Chondrocyte (in vitro differentiated cells): ENCODE measurements at places on chromosomes 1 and 21.

DNA sequence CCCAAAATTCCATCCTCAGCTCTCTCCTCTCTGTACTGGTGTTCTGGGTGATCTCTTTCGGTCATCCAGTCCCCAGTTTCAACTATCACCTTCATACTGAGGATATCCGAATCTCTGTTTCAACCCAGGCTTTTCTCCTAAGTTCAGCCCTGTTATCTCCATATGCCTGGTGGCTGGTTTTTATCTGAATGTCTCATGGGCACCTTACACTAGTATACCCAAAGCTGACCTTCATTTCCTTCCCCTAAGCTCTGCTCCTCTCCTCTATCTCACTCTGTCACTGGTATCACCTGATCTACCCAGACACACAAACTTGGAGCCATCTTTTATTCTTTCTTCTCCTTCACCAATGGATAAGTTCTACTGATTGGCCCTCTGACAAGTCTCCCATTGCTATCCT lies 53.0 kb downstream of the LRRC71 start:
- DNase-seq, result no peak

GRCh38 chr1:15676688-15677661 lies 7.1 kb upstream of the PLEKHM2 start:
- no peak for DNase-seq

DNA sequence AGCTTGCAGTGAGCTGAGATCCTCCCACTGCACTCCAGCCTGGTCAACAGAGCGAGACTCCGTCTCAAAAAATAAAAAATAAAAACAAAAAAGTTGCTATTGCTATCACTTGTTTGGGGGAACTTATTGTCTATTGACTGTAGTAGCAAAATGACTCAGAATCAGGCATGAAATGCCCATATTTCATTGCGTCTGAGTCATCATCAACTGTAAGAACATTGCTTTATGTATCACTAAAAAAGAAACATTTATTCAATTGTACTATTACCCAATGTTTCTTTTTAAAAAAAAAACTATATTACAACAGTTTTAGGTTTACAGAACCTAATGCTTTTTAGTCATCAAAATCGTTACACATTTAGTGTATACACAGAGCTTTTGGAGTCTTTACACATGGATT lies 91.0 kb upstream of the FMN2 start:
- no peak for DNase-seq

- DNase-seq, result no peak
These were observed 164.6 kb downstream of the KCTD3 start for GRCh38 chr1:215731699-215732098.

- peak; percentile 80 for DNase-seq
These were observed 26.8 kb upstream of the TMEM52 start for GRCh38 chr1:1945782-1946393.

DNA sequence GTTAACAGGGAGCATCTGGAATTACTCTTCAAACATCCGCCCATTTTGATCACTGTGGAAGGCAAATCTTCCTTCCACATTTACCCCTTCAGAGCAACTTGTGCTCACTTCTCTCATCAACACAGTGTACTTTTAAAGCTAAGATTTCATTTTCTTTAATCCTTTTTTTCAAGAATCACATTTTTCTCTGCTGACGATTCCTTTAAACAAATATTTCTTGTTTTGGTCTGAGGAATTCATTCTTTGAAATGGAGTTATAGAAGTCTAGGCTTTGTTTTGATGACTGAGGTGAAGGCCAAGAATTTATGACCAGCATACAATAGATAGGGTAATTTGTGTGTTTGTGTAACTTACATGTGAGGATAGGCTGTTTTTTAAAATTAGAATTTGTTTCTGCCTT lies 25.6 kb downstream of the LRRC42 start:
- no peak for DNase-seq

- no peak for DNase-seq
These were observed 12.0 kb upstream of the RHBG start for GRCh38 chr1:156356875-156357534.

DNA sequence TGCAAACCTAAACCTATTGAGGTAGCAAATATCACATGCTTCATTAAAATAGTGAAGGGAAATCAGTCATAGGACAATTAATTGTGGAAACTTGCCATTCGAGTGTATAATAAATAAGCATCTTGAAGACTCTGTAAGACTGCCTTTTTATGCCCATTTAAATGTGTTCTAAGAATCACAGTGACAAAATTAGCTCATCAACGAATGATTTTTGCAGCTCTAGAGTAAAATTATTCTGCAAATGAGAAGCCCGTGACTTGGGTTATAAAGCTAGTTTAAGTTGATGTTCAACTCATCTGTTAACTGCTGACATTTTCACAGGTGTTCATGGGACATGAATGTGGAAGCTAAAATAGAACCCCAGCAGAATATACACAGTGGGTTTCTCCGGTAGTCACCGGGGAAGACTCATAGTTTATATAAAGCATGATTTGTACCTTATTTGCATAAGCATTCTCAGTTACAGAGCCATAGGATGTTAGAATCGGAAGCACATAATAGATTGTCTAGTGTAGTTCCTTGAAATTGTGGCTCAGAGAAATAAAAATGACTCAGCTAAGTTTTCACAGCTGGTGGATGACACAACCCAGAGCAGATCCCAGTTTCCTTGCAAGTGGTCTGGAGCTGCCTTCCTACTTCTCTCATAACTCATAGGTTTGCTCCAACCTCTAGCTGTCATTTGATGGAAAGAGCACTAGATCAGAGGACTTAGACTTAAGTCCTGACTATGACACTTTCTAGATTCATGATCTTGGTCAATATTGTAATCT lies 107.3 kb downstream of the UCHL5 start:
- DNase-seq, result no peak

DNA sequence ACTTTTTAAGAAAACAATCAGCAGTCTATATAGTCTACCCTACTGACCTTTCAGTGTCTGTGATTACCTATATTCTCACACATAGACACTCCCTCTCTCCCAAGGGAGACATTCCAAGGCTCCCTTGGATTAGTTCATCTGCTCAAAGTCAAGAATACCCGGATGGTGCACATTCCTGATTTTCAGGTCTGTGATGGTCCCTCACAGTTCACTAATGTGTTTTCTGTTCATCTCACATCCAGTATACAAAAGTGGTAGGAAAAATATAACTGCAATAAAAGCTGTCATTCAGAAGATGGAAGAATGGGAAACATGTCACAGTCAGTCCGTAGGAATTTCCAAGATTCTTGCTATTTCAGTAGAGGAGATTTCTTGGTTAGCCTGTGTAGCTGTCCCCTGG lies 224.1 kb upstream of the CACYBP start:
- no peak for DNase-seq

- no peak for DNase-seq
These were observed 18.7 kb upstream of the ABCD3 start for GRCh38 chr1:94399453-94399852.

DNA sequence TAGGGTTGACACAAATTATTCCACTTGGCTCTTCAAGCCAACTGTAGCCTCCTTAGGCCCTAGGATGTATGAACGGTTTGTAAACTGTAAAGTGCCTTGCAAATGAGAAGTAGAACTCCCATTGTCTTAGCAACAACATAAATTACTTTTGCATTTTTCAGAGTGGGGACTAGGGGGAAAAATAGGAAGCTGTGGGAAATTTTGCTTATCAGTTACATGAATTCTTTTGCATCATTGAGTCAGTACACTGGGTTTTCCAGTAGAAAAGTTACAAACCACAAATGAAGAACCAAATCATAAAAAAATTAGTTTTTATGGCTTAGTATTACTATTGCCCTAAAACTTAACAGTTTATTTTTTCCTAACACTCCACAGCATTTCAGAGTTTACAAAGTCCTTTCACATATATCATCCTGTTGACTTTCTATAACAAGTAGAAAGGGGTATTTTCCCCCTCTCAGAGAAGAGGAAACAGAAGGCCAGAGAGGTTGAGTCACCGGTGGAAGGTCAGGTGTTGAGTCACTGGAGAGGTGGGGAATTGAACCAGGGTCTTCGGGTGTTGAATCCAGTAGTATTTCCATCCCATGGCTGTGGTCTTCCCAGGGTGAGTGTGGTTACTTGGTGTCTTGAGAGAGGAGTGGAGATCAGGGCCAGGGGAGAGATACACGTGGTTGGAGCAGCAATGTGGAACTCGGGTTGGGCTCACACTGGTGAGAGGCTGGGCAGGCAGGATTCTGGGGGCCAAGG lies 71.9 kb upstream of the USP24 start:
- DNase-seq, result no peak

DNA sequence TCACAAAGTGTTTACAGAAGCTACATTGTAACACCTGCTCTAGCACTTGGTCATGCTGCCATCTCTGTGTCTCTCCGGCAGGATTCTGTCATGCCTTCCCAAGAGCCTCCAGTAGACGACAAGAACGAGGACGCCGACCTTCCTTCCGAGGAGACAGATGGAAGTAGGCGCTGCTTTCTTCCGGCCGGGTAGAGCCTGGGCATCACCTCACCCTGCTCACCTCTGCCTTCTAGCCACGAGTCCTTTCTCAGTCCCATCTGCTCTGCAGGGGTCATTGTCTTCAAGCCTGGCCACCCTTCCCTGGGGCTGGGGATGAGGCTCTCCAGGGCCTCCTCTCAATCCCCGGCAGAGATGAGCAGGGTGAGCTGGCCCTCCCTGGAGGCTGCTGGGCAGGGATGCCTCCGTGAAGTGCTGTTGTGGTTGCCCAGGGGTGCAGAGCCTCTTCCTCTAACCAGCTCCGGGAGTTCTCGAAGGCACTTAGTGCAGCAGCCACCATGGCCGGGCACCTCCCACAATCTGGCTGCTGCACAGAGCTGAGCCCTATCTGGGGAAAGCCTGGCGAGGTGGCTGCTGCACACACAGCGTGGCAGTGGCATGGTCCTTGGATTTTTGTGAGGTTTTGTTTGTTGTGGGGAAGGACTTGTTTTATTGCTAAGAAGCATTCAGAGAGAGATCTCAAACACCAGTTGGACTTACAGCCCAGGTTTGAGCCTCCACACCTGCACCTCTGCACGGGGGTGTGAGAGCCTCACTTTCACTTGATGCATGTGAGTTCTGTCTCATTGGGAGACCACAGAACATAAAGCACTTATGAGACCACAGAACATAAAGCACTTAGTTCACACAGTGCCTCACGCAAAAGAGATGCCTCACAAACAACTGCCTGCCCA lies 48.4 kb downstream of the FAAP20 start:
- peak; percentile 76 for DNase-seq

DNA sequence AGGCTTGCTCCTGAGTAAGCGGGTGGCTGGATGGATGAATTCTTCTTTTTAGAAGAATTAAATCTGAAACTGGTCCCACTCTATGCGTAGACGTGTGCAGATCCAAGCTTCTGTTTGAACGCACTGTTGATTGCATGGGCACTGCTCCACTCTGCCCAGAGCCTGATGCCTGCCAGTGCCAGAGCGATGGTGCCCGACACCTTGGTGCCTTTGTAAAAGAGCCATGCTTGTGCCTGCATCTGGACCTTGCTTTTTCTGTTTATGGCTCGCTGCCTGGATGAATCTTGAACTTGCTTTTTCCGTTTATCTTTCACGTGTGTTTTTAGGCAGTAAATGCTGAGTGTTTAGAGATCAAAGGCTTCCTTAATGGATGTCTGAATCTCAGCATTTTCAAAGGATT lies 15.0 kb upstream of the PWP2 start:
- peak; percentile 24 for DNase-seq

DNA sequence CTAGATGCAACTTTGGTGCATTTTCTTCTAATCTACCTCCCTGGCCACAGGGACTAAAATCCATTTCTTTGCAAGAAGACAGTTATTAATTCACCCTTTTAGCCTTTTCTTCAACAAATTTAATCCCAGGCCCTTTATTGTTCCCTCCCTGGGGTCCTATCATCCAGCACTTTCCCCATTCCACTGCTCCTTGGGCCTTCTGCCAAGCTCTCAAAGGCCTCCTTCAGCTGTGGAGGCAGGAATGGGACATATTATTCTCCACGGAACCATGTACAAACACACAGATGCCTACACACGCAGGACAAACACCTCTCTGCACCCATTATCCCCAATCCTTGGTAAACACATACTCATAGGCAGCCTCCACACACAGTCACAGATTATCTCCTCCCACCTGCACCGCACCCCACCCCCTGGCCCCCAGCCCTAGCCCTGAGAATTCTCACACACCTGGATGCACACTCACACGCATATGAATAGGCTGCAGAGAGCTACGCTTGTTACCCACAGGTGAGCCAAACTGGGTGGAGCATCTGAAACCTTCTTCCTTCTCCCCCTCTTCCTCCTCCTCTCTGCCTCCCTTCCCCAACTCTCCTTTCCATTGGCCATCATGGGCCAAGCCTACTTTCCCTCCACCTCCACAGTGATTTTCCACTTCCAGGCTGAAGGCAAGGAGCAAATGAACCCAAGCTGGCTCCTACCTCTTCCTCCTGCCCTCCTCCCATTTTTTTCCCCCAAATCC lies 11.7 kb downstream of the TAGLN2 start:
- DNase-seq, result no peak

DNA sequence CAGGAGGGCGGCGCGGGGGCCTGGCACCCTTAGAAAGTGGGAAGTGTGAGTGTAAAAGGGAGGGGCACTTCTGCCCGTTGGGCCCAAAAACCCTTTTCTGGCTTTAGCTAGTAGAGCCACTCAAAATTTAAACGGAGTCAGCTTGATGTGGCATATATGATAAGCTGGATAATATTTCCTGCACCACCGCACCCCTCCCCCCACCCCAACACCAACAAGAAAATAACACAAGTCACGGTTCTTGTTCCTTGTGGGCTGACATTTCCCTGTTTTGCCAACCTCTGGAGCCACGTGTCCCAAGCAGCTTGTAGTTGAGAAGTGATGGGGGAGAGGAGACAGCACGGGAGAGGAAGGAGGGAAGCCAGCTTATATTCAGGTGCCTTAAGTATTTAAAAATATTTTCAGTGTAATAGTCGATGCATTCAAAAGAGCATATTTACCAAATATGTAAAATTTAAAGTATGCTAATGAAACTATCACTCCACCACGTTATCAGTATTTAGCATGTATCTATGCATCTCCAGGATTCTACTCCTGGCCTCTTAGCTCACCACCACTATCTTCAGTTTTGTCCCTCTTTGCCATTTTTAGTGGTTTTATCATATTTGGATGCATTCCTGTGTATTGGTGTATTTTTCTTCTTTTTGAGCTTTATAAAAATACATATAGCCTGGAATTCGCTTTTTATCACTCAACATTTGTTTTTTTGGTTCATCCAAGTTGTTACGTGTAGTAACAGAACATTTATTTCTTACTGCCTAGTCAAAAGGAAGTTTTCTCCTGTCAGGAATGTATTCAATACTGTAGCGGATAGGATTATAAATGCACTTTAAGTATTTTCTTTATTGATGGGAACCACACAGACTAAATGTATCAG lies 773 bp upstream of the DDX59 start:
- no peak for DNase-seq

DNA sequence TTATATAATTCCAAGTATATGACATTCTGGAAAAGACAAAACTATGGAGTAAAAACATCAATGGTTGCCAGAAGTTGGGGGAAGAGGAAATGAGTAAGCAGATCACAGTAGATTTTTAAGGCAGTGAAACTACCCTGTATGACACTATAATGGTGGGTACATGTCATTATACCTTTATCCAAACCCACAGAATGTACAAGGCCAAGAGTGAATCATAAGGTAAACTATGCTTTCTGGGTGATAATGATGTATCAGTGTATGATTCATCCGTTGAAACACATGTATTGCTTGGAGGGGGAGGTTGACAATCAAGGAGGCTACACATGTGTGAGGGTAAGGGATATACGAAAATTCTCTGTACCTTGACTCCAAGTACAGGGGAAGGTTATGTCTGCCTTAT lies 862.7 kb downstream of the PLA2G4A start:
- no peak for DNase-seq
